A172 (cell line): ENCODE measurements at places on chromosomes 12 and 14. TPM values are rescaled to one million over a fixed set of nuclear protein-coding genes. Genes with fewer than 3 reads are reported as not detected.

The LRRC10 gene
- not detected in 2 replicates for total RNA-seq

The HAL gene
- not detected in 2 replicates for total RNA-seq

The GLIPR1L1 gene
- not detected in 2 replicates for total RNA-seq

The FGF6 gene
- total RNA-seq: not detected in 2 replicates

The UNG gene
- 60.1 and 112 TPM in 2 replicates for total RNA-seq

The PTCSC3 gene
- total RNA-seq: not detected in 2 replicates

The UNC79 gene
- total RNA-seq: not detected in 2 replicates

The OVCH1 gene
- total RNA-seq: not detected in 2 replicates

The SMOC1 gene
- not detected in 2 replicates for total RNA-seq

The RNF212B gene
- not detected in 2 replicates for total RNA-seq

The RD3L gene
- total RNA-seq: not detected in 2 replicates

The CCDC197 gene
- total RNA-seq: not detected in 2 replicates

The CLEC6A gene
- total RNA-seq: not detected in 2 replicates

The TAS2R7 gene
- total RNA-seq: not detected in 2 replicates

The NID2 gene
- not detected in 2 replicates for total RNA-seq

The ABCD2 gene
- total RNA-seq: not detected in 2 replicates

The NRIP2 gene
- total RNA-seq: not detected in 2 replicates

The GPR132 gene
- 0.19 TPM in 1 of 2 replicates, not detected in the other for total RNA-seq

The CRIP1 gene
- total RNA-seq: 1.5 TPM in 1 of 2 replicates, not detected in the other

The ANKRD33 gene
- total RNA-seq: not detected in 2 replicates

The ABCC9 gene
- 0.02 and 0.17 TPM in 2 replicates for total RNA-seq

The VWF gene
- 0.31 and 0.36 TPM in 2 replicates for total RNA-seq

The TMEM119 gene
- not detected in 2 replicates for total RNA-seq

The RNASE3 gene
- not detected in 2 replicates for total RNA-seq

The POTEG gene
- total RNA-seq: not detected in 2 replicates

The LBHD2 gene
- total RNA-seq: not detected in 2 replicates

The KRT77 gene
- total RNA-seq: not detected in 2 replicates

The FRMD6 gene
- total RNA-seq: 47.9 and 53.1 TPM in 2 replicates

The BEGAIN gene
- total RNA-seq: 1.3 and 1.5 TPM in 2 replicates

The TSPAN11 gene
- total RNA-seq: not detected in 2 replicates

The MYH6 gene
- total RNA-seq: not detected in 2 replicates

The RAB15 gene
- 42.3 and 45.8 TPM in 2 replicates for total RNA-seq

The C12orf50 gene
- not detected in 2 replicates for total RNA-seq

The MANSC4 gene
- total RNA-seq: not detected in 2 replicates

The LTBR gene
- not detected in 2 replicates for total RNA-seq

The POTEM gene
- total RNA-seq: not detected in 2 replicates

The RHEBL1 gene
- 1.2 and 8.0 TPM in 2 replicates for total RNA-seq
